Non-pigmented ciliary epithelial cell (primary cell): ENCODE measurements at places on chromosomes 16 and 17.

- no peak for DNase-seq
Observed at GRCh38 chr16:28092721-28093384, 29.3 kb upstream of the GSG1L start.

DNA sequence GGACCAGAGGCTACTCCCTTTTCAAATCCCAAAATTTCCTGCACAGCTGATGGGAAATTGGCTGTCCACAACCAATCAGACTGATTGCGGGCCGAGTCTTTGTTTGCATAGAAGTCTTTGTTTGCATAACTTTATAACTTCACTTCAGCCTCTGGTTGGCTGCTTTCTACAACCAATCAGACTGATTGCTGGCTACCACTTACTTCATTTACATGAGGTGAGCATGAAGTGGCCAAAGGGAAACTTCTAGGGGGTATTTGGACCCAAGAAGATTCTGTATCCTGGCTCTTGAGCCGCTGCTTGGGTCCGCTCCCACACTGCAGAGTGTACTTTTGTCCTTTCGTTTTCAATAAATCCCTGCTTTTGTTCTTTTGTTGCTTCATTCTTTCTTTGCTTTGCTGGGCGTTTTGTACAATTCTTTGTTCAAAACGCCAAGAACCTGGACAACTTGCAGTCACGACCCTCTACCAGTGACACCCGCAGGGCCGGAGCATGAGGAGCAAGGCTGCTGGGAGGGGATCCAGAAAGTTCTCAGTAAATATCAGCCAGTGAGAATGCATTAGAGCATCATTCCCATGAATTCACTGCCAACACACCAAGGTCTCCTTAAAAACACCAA lies 67.5 kb downstream of the IQCK start:
- no peak for DNase-seq

DNA sequence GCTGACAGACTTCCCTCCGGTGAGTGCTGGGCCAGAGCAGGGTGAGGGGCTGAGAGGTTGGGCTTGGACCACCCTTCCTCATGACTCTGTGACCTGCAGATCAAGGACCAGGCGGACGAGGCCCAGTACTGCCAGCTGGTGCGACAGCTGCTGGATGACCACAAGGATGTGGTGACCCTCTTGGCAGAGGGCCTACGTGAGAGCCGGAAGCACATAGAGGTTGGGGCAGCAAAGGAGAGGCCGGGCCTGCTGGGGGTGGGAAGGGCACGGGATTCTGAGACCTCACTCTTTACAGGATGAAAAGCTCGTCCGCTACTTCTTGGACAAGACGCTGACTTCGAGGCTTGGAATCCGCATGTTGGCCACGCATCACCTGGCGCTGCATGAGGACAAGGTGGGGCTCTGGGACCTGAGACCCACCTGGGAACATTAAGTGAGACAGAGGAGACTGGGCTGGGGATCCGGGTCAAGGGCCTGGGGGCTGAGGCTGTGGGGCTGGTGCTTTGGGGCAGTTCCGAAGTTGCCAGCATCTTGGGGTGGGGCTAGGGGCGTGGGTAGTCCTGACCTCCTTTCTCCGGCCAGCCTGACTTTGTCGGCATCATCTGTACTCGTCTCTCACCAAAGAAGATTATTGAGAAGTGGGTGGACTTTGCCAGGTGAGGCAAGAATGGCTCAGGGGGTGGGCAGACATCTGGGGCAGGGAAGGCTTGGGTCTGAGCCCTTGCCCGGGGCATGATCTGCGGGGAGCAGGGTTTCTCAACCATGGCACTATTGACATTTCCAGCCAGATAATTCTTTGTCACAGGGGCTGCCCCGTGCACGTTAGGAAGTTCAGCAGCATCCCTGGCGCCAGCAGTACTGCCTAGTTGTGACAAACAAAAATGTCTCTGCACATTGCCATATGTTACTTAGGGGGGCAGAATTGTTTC lies 2.2 kb downstream of the BCKDK start:
- DNase-seq, result no peak

DNA sequence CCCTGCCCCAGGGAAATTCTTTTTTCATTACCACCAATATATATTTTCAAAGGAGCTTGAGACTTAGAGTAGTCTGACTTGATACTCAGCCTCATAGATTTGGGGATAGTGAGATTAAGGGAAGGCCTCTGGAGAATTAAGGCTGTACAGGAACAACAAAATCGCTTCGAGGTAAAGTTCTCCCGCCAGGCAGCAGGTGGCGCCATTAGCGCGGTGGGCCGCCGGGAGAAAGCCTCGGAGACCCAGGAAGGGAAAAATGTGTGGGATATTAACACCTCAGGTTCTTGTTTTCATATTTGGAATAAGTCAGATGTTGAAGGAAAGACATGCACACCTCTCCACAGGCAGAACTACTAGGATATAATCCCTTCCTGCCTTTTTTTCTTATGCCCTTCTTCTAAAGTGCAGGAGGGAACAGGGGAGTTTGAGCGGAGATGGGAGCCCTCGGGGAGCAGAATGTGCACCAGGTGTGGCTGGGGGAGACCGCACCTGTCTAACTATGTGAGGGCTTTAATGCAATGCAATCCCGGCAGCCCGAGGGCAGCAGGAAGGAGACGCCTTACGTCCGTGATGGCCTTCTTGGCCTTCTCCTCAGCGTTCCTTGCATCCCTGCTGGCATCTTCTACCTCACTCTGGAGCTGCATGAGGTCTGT lies 25.9 kb downstream of the MYH3 start:
- no peak for DNase-seq

GRCh38 chr17:8656693-8657092 lies 26.2 kb upstream of the MYH10 start:
- no peak for DNase-seq

- no peak for DNase-seq
Observed at GRCh38 chr17:64632194-64632593, 29.9 kb downstream of the SMURF2 start.

- no peak for DNase-seq
Observed at GRCh38 chr17:33438578-33438977, 145.5 kb upstream of the ASIC2 start.

DNA sequence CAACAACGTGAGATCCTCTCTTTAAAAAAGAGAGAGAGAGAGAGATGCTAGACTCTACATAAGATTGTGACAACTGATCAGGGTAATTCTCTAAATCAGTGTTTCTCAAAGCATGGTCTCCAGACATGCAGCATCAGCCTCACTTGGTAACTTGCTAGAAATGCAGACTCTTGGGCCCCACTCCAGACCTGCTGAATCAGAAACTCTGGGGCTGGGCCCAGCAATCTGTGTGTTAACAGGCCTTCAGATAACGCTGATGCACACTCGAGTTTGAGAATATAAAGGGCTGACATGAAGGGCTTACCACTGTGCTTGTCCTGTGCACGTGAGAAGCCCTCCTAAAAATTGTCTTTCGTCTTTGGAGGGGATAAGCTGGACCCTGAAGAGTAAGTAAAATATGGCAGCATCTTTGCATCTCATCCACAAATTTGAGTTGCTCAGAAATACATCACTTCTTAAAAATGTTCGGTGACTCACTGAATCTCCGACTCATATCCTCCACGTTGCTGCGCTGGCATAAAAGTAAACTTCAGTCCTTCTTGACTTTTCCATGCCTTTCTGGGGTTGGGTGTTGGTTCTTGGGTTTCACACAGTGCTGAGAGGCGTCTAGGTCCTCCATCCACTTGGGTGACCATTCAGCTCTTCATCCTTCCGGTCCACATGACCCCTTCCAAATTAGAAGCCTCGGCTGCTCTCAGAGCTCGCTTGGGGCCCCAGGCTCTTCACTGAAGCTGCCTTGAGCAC lies 26.1 kb upstream of the KDM8 start:
- DNase-seq, result peak; percentile 59

GRCh38 chr16:78118469-78119025 lies 19.1 kb downstream of the WWOX start:
- no peak for DNase-seq

DNA sequence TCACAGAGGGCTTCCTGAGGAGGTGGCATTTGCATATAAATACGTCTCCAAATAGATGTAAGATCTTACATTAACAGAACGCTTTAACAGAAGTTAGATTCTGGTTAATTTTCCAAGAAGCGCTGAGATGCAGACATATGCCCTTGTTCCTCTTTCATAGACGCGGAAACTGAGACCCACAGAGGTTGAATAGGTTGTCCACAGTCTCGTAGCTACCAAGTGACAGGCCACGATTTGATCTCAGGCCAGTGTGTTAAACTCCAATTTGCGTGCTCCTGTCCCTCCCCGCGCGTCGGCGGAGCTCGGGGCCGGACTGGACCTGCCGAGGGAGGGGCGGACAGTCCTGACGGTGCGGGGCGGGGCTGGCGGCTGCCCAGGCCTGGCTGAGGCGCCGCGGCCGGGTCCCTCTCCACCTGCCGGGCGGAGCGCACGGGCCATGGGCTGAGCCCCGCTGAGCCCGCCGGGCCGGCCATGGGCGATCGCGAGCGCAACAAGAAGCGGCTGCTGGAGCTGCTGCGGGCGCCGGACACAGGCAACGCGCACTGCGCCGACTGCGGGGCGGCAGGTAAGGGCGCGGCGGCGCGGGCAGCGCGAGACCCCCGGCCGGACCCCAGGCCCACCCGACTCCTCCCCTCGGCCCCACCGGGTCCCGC lies at the start of gene ADAP2:
Gene ADAP2 (plus strand): TSS at position 402 of the 653 bp plus-strand sequence. CDS start 70 bp downstream, at position 472.
- no peak for DNase-seq

DNA sequence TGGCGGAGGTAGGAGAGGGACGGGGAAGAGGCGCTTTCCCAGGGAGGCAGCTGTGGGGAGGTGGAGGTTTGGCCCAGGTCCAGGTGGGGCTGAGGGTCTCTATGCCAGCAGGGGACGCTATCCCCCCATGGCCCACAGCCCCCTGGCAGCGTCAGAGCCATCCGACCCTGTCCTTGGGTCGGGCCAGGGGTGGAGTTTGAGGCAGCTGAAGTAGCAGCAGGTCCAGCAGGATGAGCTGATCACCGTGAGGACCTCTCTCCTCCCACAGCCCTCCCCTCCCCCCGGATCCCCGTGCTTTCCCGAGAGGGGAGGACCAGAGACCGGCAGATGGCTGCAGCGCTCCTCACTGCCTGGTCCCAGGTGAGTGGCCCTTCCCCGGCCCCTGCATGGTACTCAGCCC lies 3.2 kb downstream of the ZNF205 start:
- no peak for DNase-seq

- DNase-seq, result no peak
Observed at GRCh38 chr17:27547301-27547683, 83.7 kb upstream of the LGALS9 start.

DNA sequence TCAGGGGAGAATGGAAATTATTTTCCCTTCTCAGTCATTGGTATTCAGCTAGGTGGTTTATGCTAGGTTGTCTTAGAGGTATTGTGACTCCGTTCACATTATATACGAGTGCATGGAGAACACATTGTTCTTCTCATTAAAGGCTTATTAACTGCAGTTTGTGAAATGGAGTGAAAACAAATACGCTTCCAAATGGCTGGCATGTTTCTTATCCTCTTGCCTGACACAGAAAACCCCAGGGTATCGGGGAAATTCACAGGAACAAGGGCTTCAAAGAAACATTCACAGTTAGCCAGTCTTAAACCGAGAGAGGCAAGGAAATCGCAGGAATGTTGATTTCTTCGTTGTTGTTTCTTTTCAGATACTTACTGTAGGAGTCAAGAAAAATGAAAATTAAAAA lies 1047.9 kb upstream of the RBFOX1 start:
- DNase-seq, result no peak

DNA sequence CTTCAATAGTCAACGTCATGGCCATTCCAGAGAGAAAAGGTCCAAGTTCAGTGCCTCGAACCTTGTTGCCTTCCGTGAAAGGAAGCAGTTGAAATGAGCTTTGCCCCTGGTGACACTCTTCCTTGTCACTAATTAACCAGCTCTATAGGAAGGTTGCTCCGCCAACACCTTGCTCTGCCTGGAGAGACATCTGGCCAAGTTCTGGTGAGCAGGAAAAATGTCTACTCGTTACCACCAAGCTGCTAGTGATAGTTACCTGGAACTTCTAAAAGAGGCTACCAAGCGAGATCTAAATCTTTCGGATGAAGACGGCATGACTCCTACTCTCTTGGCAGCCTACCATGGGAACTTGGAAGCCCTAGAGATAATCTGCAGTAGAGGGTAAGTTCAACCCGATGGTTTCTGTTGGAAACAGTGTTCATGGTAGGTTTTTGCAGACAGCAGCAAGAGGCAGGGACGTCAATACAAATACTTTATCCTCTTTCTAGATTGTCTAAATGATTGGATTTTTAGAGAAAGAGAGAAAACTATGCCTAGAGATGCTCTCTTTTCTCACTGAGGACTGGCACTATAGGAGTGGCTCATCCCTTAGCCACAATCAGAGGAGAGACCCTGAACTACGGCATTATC lies at the start of gene ANKS4B:
Gene ANKS4B (plus strand): TSS at position 179 of the 630 bp plus-strand sequence. CDS start 39 bp downstream, at position 218.
- DNase-seq, result no peak

- DNase-seq, result no peak
Observed at GRCh38 chr17:57106836-57107497, 21.9 kb downstream of the AKAP1 start.

GRCh38 chr17:80319262-80319998 lies 58.8 kb downstream of the RNF213 start:
- DNase-seq, result no peak

GRCh38 chr16:15572329-15573001 lies 70.5 kb downstream of the MARF1 start:
- DNase-seq, result peak; percentile 31

GRCh38 chr17:70820276-70820675 lies 650.9 kb downstream of the KCNJ2 start:
- DNase-seq, result no peak

DNA sequence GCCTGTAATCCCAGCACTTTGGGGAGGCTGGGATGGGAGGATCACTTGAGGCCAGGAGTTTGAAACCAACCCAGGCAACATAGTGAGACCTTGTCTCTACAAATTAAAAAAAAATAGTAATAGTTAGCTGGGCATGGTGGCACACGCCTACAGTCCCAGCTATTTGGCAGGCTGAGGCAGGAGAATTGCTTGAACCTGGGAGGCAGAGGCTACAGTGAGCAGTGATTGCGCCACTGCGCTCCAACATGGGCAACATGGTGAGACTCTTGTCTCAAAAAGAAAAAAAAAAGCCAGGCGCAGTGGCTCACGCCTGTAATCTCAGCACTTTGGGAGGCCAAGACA lies 56.9 kb upstream of the MRTFB start:
- DNase-seq, result no peak

- DNase-seq, result no peak
Observed at GRCh38 chr17:64081802-64082799, 47.8 kb downstream of the ERN1 start.

GRCh38 chr17:67165201-67165600 lies 79.8 kb downstream of the HELZ start:
- no peak for DNase-seq

- DNase-seq, result no peak
Observed at GRCh38 chr17:75642182-75642783, 9.0 kb downstream of the SMIM5 start.

GRCh38 chr16:46736695-46737094 lies 11.4 kb downstream of the MYLK3 start:
- DNase-seq, result no peak

DNA sequence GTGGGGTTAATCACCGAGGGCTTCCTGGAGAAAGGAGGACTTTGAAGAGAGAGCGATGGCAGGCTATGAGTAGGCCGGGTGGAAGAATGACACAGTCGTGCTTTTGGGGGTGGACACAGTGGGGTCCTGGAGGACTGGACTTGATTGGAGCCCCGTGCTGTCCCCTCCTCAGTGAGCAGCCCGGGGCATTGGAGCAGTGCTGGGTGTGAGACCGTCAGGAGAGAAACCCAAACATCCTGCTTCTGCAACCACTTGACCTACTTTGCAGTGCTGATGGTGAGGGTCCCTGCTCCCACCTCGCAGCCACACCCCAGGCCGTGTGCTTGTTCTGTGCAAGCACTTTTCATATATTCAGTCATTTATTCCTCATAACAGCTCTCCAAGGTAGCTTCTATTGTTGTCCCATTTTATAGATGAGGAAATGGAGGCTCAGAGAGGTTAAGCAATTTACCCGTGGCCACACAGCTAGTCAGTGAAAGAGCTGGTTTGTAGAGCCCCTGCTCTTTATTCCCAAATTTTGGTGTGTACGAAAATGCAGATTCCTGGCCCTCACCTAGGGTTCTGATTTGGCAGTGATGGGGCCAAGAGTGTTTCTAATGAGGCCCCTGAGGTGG lies 11.7 kb upstream of the ADGRG3 start:
- no peak for DNase-seq
